ENCODE measurements at places on chromosomes 2 and 18.

- DNase-seq = no peak
Observed at GRCh38 chr18:63451799-63452660, 24.7 kb upstream of the SERPINB5 start.

GRCh38 chr2:45891719-45892424 lies 240.4 kb downstream of the PRKCE start:
- DNase-seq = no peak

DNA sequence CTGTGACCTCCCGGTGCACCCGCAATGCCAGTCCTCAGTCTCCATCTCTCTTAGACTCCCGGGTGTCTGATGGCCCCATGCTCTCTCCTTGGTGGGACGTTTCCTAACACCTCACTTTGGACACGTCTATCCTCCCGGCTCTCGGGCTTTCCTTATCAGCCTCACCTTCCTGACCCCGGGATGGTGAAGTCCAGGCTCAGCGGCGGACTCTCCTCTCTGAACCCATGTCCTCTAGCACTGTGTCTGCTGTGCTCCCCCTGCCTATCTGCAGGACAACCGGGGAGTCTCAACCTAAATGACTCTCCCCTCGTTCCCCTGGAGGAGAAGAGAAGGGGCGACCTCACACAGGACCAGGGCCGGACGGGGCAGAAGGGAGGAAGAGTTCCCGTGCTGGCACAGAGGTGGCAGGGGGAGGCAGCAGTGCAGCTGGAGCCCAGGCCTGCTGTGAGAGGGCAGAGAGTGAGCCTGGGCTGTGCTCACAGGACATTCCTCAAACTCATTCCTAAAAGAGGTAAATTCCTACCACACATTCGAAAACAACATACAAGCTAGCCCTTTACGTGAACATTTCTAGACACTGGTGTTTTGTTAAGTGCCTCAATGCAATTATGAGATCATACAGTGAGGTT lies 41.9 kb downstream of the MBP start:
- no peak for DNase-seq

DNA sequence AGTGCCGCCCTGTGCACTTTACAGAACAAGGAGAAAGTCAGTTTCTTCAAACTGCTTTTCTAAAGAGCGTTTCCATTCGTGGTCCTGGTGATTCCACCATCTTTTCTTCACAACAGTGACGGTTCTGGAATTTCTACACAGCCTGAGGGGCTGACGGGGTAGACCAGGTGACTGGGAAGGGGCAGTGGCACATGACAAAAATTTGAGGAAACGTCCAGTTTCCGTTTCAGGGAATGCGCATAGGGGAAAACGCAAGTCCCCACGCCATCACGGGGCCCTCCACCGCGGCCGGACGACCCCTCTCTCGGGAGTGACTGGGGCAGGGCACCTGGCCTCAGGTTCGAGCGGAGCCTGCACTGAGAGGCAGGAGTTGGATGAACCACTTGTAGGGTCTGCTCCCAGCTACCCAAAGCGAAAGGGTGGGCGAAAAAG lies 980 bp upstream of the SPTBN1 start:
- DNase-seq = no peak

DNA sequence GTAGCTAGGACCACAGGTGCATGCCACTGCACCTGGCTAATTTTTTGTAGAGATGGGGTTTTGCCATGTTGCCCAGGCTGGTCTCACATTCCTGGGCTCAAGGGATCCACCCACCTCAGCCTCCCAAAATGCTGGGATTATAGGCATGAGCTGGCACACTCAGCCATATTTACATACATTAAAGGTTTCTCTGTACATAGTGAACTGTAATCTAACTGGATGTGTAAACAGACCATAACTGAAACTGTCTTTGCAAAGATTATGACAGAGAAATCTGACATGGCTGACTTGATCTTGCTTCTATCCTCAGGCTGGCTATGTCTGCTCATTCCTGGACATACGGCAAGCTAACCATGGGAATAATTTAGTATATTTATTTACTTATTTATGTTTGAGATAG lies 139.2 kb upstream of the XPO1 start:
- DNase-seq = no peak

- no peak for DNase-seq
Observed at GRCh38 chr2:241379481-241380480, 23.7 kb downstream of the FARP2 start.

GRCh38 chr2:70964596-70965386 lies 13.6 kb upstream of the ANKRD53 start:
- peak; percentile 71 for DNase-seq

DNA sequence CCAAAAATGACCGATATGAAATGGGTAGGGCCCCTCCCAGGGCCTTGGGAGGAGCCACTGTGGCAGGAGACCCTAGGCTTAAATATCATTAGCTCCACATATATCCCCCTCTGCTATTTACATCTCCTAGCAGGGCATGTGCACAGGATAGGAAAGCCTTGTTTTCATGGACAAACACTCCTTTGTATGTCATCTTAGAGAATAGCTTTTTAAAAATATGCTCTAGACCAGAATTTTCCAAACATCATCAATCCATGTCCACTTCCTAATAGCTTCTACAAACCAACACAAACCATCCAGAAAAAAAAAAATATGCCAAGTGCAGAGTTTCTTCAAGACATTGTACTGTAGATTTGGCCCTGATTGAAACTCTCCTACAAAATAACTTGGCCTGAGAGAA lies 10.8 kb downstream of the DAPL1 start:
- no peak for DNase-seq

GRCh38 chr2:46461709-46462171 lies 17.6 kb upstream of the TMEM247 start:
- DNase-seq = no peak

GRCh38 chr18:29879763-29880162 lies 1162.8 kb downstream of the DSC3 start:
- DNase-seq = no peak

- DNase-seq = no peak
Observed at GRCh38 chr2:186891185-186891621, 42.2 kb upstream of the ZSWIM2 start.

- DNase-seq = no peak
Observed at GRCh38 chr18:23714576-23714975, 25.3 kb downstream of the LAMA3 start.

- DNase-seq = no peak
Observed at GRCh38 chr2:107807988-107808387, 18.7 kb upstream of the RGPD4 start.

DNA sequence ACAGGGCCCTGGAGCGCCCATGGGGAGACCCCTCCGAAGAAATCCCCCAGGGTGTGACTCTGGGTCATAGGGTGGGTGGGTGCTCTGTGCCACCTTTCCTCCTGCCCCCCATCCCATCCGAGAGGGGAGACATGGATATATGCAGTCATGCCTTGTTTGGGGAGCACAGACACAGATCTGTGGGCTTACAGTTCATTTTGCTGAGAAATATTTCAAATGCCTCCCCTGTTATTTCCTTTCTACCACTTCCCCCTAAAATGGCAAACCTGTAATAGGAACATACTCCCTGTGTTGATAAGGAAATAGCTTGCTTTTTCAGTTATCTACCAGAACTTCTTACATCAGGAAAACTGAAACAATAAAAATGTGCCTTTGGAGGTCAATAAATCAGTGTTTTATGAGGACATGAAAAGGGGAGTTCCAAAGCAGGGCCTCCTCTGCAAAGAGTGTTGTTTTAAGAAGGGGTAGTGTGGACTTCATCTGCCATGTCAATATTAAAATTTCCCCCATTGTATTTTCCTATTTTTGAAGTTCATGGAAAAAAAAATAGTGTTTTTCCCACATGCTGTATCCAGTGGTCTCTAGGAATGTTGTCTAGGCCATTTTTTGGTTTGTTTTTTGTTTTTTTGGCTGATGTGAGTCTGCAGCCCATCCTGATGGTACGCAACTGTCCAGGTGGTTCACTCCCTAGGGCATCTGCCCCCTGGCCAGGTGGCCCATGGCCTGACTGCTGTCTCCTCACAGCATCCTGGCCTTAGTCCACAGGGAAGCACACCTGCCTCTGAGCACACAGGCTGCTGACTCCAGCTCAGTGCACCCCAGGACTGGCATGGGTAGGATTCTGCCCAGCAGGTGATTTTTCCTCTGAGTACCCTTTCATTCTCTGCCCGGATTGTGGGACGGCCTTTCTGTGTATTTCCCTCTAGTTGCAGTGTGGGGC lies 3.7 kb downstream of the TNFRSF11A start:
- DNase-seq = no peak

- DNase-seq = no peak
Observed at GRCh38 chr18:22405142-22405541, 12.6 kb downstream of the CTAGE1 start.

DNA sequence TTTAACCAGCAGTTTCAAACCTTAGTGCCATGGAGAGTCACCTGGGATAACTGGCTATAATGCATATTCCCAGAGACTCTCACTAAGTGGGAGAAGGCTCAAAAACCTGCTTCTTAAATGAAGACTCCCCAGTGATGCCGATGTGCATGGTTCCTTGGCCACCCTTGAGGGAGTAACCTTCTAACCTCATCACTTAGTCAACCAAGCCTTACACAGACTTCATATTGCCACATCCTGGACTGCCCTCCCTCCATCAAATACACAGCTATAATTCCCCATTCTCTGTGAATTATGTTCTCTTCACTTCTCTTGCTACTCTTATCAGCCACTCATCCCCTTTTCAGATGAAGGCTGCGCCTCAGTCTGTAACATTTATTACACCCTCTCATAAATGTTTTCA lies 462.9 kb upstream of the RGPD4 start:
- DNase-seq = no peak

DNA sequence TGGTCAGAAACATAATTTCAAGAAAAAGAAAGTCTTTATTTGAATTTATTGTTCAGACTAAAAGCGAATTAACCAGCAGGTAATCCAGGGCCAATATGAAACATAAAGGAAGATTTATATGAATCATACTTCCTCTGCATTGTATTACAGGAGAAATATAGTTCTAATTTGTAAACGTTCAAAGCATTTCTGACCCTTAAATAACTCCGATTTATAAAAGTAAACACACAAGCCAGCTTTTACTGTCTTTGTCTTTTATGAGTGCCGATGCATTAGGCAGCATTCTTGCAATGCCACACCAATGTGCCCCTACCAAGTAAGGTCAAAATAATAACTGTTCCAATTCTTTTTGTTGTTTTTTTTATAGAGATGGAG lies 118.8 kb upstream of the RBBP8 start:
- no peak for DNase-seq

- DNase-seq = no peak
Observed at GRCh38 chr2:176814740-176815367, 397.7 kb upstream of the HNRNPA3 start.

DNA sequence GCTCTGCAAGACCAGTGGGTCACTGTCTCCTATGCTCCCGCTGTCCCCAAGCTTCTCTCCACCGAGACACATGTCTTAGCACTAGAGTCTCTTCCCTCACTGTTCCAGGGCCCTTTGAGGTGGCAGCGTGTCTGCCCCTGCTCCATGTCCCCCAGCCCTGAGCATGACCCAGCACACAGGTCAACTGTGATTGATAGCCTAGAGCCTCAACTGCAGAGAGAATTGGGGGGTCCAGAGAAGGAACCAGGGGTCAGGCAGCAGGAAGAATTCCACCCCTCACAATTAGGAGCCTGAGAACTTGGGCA lies 54.6 kb upstream of the ODC1 start:
- DNase-seq = no peak

GRCh38 chr2:62034715-62035114 lies 129.2 kb downstream of the COMMD1 start:
- DNase-seq = no peak

DNA sequence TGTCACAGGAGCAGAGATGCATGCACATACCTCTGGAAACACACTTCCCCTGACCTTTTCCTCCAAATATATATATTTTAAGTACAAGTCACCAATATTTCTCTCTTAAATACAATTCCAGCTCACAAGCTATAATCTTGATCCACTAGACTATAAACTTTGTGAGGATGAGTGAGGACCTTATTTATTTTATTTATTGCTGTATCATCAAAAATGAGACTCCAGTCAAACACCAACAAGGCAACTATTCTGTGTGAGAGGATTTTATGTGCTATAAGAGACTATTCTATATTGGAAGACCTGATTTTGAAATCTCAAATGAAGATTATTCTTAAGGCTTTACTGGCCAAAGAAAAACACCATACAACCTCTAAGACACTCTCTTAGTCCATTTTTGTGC lies 1352.2 kb downstream of the SUCLG1 start:
- no peak for DNase-seq

DNA sequence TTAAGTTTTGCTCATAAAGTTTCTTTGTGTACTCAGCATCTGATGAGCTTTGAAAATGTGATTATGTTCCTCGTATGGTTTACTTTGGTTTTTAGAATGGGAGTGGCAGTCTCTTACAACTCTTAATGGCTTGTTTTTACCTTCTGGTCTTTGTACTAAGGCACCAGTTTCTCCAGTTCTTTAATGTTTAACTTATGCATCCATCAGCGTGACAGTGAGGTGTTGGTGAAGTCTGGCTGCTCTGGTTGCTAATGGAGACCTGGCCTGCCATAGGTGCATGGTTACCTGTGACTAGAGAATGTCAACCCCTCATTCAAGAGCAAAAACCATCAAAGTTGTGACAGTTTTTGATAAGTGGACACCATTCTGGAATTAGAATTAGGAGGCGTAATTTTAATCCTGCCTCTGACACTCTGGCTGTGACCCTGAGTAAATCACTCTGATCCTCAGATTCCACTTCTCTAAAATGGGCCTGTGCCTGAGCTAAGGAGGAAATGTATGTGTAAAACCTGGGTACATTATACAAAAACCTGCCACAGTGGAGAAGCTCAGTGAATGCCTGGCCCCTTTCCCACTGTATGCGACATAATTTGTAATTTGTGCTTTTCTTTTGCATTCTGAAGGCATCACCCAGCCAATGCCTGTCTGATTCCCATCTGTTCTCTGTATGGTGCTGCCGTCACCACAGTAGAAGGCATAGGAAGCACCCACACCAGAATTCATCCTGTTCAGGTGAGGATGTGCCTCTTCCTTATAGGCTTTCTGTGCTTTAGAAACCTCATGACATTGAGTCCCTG lies 11.2 kb downstream of the AOX1 start:
- no peak for DNase-seq

GRCh38 chr2:127681976-127682857 lies 6.9 kb upstream of the LIMS2 start:
- no peak for DNase-seq

GRCh38 chr2:19362755-19363473 lies 4.5 kb upstream of the OSR1 start:
- no peak for DNase-seq

DNA sequence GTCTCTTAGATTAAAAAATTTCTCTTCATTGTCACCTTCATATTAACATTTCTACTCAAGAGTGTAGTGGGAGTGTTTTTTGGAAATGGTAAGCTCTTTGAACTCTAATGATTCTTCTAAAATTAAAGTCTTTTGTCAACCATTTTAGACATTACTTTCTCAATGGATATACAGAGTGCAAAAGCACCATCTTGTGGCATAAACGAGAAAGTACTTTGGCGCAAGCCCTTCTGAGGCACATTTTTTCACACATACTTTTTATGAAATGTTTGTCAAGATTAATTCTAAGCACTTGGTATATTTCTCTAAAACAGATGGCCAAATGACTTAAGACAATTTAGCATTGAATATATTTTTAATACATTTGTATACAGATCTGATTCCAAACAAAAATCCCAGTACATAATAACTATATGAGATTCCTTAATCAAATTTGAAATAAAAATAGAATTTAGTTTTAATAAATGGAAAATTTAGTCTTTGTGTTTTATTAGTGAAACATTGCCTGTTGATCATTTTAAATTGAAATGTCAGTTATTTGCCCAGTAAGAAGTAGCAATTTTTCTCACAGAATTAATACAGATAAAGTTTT lies 63.3 kb upstream of the GALNT5 start:
- DNase-seq = no peak

- no peak for DNase-seq
Observed at GRCh38 chr18:68780802-68781635, 16.9 kb upstream of the CCDC102B start.

- DNase-seq = no peak
Observed at GRCh38 chr2:201962774-201963562, 70.7 kb upstream of the FZD7 start.

Data from stimulated activated CD8-positive, alpha-beta memory T cell treated with anti-CD3 and anti-CD28 coated beads, Interleukin-15, amount 100 ng/mL, for 48 hours (primary cell).